ENCODE measurements at places on chromosomes 6 and 20.

DNA sequence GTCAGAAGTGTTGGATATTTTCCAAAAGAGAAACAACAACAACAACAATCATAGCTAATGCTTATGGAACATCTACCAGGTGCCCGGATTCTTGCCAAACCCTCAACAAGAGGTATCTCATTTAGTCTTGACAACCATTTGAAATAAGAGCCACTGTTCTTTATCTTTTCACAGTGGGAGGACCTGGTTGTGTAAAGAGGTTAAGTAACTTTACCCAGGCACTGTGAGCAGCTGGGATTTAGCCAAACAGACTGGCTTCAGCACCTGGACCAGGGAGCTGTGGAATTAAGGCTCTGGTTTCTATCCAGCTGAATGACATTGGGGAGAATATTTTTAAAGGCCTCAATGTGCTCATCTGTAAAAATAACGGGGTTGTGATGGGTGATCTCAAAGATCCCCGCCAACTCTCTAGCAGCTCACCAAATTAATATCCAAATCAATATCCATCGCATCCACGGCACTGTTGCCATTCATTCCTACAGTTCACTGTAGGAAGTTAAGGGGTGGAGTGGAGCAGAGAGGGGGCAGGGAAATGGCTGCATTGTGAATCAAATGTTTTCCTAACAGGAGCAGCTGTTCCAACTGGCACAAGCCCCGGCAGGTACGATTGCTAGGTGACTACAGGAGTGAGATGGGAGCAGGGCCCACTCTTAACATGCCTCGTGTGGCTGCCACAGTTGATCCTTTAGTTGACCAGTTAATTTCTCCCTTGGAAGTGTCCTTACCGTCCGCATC lies 61.8 kb downstream of the GCNT2 start:
- no peak for DNase-seq

GRCh38 chr20:32753731-32754130 lies 8.5 kb upstream of the DNMT3B start:
- no peak for DNase-seq

- DNase-seq: peak; percentile 7
These were observed 838.2 kb downstream of the MAFB start for GRCh38 chr20:39850821-39851330.

DNA sequence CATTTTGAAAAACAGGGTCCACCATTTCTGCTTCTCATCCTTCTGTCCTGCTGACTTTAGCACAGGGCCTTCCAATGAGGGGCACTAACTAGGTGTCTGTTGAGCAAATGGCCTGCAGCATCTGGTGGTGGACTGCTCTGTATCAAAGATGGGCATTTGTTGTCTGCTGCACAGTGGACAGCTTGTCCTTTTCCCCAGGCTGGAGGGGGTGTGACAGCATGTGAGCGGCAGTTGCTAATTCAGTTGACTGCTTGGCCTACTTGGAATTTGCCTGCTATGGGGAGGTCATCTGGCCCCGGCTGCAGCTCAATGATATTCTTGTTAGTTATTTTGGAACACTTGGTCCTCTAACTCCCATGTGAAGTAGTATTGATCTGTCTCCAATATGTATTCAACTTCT lies 93.7 kb downstream of the SH3BGRL2 start:
- no peak for DNase-seq

GRCh38 chr6:13278991-13279390 lies 49.3 kb downstream of the TBC1D7 start:
- DNase-seq: peak; percentile 86

DNA sequence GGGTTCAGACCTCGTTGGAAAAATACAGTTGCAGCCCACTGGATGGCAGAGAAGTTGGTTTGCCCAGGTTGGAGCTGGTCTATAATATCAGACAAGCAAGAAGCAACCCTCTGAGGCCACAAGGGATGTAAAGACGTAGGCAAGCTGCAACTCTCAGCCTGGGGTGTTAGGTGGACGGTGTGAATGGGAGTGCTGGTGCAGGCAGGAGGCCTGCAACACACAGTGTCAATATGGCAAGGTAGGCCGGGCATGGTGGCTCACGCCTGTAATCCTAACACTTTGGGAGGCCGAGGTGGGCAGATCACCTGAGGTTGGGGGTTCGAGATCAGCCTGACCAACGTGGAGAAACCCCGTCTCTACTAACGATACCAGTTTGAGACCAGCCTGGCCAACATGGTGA lies 10.5 kb downstream of the VPS16 start:
- DNase-seq: no peak

Measured in GM03348 (cell line).